ENCODE measurements at places on chromosomes 4 and X.

GRCh38 chr4:113636438-113636818 lies 125.1 kb downstream of the CAMK2D start:
- DNase-seq: no peak

DNA sequence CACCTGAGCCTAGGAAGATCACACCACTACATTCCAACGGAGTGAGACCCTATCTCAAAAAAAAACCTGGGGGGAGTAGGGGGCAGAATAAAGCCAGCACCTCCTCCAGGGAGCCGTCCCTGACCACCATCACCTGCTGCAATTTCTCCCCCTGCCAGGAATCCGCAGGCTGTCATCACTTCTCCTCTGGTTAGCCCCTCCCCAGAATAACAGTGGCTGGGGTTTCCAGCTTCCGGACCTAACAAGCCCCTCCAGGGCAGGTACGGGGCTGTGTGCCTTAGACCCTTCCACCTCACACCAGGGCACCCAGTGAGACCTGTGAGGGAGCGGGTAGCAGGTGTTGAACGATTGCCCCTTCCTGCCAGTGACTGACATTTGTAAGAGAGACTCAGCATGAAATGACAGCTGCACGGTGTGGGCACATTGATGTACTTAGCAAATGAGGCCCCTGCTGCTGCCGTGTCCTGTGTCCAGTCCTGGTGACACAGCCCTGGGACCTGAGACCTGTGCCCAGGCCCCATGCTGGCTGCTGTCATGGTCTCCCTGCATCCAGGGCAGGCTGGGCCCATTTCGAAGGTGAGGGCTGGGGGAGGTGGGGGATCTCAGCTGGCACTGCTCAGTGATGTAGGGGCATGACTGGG lies 6.7 kb upstream of the WFS1 start:
- no peak for DNase-seq

- no peak for DNase-seq
Observed at GRCh38 chrX:130502016-130502570, 100.3 kb downstream of the RBMX2 start.

DNA sequence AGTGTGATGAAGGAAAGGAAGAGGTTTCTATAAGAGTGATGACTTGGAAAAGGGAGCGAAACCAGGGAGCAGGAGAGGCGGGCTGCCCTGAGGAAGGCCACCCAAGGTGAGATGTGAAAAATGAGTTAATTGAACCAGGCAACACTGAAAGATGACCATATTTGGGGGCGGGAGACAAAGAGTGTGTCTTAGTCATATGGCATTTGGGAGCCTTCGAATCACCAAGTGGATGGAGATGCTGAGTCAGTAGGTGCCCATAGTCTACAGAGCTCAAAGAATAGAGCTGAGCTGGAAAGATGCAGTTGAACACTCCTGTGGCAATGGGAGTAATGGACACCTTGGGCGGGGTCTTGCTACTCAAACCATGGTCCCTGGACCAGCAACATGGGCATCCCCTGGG lies 8.3 kb upstream of the TLR8 start:
- DNase-seq: no peak

DNA sequence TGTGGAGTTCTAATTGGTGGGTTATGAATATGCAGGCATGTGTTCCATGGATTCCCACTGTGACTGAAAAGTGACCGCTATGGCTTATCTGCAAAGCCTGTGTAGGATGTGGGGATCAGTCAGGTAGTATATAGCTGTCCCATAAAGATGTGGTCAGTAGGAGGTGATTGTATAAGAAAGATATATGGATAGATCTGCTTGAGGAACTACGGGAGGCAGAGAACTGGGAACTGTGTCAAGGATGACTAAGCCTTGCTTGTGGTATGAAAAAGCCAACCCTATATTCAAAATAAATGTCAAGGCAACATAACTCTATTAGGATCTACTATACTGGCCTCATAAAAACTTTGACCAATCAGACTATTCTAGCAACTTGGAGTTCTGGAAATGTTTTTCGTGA lies 185.2 kb downstream of the KLHL4 start:
- DNase-seq: no peak

- no peak for DNase-seq
Observed at GRCh38 chrX:88940904-88941303, 193.9 kb downstream of the CPXCR1 start.

- no peak for DNase-seq
Observed at GRCh38 chrX:5718651-5719050, 510.0 kb downstream of the NLGN4X start.

- no peak for DNase-seq
Observed at GRCh38 chrX:109839694-109840567, 106.9 kb upstream of the ACSL4 start.

GRCh38 chr4:73945674-73946449 lies 36.0 kb downstream of the PF4 start:
- no peak for DNase-seq

DNA sequence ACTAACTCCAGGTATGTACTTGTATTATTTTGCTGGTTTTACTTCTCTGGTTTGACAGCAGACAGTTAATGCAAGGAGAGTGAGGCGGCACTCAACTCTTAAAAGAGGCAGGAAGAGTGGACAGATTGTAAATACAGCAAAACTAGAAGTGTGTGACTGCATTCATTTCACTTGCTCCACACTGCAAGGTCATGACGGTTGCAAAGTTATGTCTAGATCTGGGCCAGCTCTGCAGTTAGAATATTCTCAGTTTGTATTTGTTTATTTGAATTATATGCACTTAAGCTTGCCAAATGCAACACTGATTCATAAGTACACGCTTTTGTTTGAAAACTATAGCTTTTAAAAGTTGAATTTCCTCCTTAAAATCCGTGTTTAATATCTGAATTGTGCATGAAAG lies 148.9 kb downstream of the STIM2 start:
- no peak for DNase-seq

GRCh38 chrX:139192386-139192961 lies 338.1 kb upstream of the F9 start:
- no peak for DNase-seq

GRCh38 chrX:148314876-148315275 lies 185.5 kb upstream of the AFF2 start:
- no peak for DNase-seq

DNA sequence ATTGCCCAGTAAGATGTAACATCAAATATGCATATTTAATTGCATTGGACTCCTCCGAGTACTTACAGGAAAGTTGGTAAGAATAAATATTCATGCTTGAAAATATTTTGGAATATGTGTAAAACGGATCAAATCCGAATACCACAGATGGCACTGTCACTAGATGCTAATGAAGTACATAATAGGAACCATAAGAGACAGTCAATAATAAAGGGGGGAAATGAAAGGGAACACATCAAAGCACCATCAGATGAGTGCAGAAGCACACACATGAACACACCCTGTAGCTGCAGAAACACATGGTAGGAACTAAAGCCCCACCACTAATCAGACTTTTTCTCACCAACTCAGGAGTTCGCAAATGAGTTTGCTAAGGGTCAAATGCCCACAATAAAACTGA lies 52.2 kb upstream of the PAGE5 start:
- no peak for DNase-seq

- DNase-seq: no peak
Observed at GRCh38 chr4:128358913-128359279, 71.3 kb upstream of the PGRMC2 start.

GRCh38 chr4:38717604-38718003 lies 53.6 kb downstream of the KLF3 start:
- DNase-seq: no peak

DNA sequence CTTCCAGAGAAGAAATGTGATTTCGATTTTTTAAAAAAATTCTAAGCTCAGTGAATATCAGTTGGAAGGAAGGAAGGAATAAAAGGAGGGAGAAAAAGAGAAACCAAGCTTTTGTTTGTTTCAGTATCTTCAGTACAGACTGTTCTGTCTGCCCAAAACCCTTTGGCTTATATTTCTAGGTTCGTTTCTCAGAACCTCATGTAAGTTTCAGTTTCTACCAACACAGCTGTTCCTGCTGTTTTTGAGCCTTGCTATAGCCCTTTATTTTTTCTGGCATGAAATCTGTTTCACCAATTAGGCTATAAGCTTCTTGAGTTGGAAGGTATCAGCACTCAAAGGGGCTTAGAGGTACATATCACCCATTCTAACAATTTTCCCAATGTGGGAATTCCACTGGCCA lies 157.9 kb downstream of the GBA3 start:
- no peak for DNase-seq

GRCh38 chr4:38177641-38178391 lies 217.6 kb downstream of the PTTG2 start:
- no peak for DNase-seq

GRCh38 chrX:124342174-124342867 lies 4.0 kb upstream of the SH2D1A start:
- DNase-seq: no peak

- peak; percentile 26 for DNase-seq
Observed at GRCh38 chrX:53716328-53717088, 30.0 kb upstream of the HUWE1 start.

- no peak for DNase-seq
Observed at GRCh38 chr4:55002431-55002830, 123.0 kb downstream of the KDR start.

- no peak for DNase-seq
Observed at GRCh38 chr4:20172070-20172760, 79.5 kb upstream of the SLIT2 start.

GRCh38 chrX:55167124-55167803 lies 52.9 kb upstream of the PAGE5 start:
- no peak for DNase-seq

DNA sequence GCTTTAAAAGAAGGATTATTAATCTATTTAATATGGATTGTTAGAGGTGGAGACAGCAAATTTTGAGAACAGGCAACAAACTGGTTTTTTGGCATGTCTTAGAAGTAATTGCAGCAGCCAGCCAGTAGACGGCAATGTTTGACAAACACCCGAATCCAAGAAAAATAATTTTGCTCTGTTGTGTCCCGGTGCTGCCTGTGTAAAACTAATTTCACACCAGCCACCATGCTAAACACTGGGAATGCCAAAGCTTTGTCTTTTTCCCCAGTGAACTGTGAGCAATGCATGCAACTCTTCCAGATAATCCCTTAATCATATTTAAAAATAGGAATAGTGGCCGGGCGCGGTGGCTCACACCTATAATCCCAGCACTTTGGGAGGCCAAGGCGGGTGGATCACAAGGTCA lies 25.9 kb downstream of the SMIM31 start:
- DNase-seq: peak; percentile 53
